ENCODE measurements at places on chromosomes 2 and 18.

GRCh38 chr2:113709022-113709421 lies 47.4 kb downstream of the SLC35F5 start:
- no peak for DNase-seq

GRCh38 chr2:60268661-60269060 lies 284.8 kb downstream of the BCL11A start:
- no peak for DNase-seq

DNA sequence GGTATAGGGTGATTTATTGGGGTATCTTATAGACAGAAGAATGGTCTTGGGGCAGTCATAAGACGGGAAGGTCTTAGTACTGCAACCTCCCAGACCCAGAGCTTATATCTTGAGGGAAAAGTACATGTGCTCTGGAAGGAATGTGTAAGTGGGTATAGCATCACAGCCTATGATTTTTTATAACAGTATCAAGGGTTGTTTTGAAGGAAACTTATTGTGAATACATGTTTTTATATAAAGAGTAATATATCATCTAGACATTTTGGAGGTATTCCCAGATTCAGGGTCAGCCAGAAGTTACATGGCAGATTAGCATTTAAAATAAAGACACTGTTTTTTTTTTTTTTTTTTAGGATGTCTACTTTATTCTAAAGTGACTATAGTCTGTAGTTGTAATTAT lies 47.6 kb upstream of the STON1 start:
- no peak for DNase-seq

DNA sequence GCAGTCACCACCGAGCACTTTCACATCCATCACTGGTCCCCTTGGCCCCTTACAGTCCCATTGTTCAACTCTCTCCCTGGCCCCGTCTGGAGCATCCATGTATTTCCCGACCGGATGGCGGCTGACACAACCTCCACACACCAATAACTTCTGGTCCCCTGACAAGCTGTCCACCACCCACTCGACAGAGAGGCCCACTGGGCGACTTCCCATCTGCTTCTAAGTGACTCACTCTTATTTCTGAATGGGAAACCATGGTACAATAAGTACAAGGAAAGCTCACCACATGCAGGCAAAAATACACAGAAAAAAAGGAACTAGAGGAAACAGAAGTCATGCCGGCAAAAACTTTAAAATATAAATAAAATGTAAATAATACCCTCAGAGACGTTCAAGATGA lies 82.9 kb upstream of the RAB12 start:
- no peak for DNase-seq

DNA sequence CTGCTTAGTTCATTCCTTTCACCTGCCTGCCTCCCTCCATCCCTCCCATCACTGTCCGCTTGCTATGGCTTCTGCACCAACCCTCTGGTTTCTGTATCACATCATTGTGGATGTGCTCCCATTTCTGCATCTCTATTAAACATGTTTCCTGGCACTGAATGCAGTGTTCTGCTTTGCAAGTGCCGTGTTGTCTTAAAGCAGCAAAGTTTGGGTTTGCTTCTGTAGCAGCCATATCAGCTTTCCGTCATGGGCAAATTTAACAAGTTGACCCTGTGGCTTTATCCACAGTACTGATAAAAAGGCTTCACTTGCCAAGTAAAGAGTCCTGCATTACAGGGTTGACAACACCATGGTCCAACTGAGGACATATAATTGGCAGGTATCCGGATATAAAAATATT lies 165.5 kb downstream of the PTGR3 start:
- DNase-seq = no peak

GRCh38 chr2:45119855-45120254 lies 110.6 kb upstream of the SIX2 start:
- no peak for DNase-seq

DNA sequence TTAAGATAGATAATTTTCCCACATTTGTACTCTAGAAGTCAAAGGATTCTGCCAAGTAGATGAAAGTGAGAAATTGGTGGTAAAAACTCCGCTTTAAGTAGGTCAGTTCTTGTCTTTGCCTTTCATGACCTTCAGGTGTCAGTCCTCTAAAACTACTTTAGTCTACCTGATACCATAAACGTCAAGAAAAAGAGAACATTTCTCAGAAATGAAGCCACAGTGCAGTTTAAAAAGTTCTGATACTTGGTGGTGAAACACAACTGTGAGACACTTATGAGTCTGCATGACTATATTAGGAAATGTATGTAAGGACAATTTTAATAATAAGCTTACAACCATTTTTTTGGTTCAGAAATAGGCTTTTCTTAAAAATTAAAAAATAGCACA lies 583.3 kb downstream of the SATB2 start:
- DNase-seq = peak; percentile 4

- peak; percentile 60 for DNase-seq
Measured at GRCh38 chr2:207332480-207333212, 166.9 kb upstream of the KLF7 start.

- no peak for DNase-seq
Measured at GRCh38 chr2:168632709-168633121, 169.7 kb upstream of the NOSTRIN start.

DNA sequence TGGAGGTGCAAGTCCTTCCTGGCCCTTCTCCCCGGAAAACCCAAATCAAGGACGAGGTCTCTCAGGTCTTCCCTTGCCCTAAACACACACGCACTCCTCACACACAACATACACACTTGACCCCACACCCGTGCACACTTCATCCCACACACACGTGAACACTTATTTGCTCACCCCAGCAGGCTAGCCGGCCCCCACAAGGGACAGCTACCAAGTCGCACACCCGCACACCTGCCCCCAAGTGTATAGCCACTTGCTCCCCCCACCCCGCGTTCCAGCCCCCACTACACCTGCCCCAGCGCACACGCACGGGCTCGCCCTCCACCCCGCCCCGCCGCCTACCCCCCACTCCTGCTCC lies 359 bp downstream of the TGFBRAP1 start:
- DNase-seq = no peak

DNA sequence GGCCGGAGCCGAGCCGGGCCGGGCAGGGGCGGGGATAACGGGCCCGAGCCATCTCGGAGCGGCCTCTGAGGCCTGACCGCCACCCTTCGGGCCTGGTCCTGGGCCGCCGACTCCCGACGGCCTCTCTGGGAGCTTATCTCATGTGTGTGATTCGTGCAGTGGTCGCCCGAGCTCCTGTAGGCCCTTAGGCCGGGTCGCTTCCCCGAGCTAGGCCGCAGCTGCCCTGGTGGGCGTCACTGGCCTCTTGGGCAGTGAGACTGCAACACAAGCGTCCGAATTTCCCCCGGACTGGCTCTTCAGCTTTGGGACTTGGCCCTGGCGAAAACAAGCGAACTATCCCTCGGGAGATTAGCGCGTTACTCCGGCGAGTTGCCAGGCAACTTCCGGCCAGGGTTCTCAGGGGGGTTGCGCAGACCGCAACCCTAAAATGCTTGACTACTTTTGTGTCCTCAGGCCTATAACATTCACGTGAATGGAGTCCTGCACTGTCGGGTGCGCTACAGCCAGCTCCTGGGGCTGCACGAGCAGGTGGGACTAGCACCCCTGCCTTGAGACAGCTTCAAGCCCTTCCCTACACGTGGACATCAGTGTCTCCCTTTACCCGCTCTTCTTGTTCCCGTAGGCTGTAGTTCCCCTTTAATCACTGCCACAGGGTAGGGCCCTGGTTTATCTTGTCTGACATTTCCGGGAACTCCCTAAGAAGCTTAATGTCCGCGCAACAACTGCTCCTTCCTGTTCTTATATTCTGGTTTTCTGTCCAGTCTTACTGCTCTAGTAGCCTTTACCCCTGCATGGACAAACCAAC lies 602 bp downstream of the SNX17 start:
- DNase-seq = peak; percentile 49

DNA sequence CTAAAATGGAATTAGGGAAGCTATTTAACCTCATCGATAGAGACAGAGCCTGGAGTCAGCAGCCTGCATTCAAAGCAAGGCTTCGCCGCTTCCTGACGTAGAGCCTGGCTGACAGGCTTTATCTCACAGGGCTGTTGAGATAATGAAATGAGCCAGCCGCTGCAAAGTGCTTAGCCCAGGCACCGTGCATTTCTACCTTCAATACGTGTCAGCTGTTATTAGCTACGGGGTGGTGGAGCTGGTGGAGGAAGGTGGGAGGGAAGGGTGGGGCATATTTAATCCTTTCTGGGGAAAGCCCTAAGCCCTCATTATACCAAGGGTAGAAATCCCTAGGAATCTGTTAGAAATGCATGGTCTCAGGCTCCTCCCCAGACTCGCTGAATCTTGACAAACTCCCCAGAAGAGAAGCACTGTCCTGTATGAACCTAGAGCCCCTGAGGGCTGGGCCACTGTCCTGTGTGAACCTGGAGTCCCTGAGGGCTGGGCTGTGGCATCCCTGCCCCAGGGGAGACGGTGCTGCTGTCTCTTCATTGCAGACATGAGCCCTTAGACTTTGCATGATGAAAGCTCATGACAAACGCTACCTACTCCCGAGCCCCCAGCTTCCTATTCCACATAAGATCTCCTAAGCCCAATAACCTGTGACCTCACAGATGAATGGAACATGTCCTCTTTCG lies 72.4 kb downstream of the ALPK2 start:
- no peak for DNase-seq

DNA sequence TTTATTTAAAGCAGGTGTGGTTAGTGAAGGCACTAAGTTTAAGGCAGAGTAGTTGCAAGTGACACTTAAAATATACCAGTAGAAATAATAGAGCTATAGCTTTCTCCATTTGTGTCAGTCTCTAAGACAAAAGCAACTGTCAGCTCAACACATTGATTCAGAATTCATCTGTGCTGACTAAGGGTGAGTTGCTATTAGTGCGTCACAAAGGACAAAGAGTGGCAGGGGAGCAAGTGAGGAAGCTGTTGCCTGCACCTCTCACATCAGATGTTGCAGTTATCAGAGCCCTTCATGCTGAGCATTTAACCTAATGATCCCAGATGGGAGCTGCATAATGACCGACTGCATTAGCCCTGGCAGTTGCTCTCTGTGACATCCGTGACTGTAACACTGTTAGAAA lies 138.6 kb downstream of the DTNA start:
- no peak for DNase-seq

DNA sequence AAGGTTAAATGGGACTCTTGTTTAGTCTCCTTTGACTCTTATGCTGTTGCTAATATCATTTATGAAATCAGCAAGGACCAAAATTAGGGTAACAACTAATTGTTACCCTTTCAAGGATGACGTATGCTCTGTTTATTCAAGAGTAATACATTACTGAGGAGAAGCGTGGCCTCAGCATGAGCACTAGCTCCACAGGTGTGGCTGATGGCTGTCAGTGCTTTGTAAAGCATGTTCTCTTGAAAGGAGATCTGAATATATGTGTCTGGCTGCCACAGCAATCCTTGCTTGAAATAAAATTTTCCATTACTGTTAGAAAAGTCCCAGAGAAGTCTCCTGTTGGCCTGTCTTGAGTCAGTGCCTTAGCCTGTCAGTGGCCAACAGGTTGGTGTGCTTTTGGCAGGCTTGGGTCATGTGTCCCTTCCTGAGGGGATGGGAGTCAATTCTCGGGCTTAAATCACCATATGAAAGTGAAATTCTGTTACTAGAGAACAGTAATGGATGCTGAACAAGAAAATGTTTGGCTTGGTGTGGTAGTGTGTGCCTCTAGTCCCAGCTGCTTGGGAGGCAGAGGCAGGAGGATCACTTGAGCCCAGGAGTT lies 32.7 kb downstream of the ABI2 start:
- no peak for DNase-seq

DNA sequence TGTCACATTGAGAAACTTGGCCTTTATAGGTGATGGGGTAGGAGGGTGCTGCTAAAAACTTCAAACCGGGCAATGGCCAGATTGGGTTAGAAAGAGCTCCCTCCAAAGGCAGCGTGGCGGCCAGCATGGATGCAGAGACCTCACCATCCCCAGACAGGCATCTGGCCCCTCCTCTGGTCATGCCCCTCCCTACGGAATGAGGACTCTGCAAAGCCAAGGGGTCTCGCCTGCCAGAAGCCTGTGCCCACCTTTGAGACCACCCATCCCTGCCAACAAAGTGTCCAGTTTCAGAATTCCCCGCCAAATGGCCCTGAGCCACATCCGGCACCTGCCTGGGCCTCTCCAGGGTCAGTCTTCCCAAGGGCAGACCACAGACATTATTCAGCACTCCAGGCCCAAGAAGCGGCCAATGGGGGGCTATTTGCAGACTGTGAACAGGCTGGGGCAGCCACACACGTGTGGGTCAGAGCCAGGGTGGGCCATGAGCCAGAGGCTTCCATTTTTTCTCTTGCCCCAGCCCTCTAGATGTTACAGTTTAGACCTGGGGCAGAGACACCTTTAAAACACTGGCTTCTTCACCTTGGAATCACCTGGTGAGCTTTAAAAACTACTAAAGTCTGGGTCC lies 4.2 kb upstream of the ATP6V1B1 start:
- no peak for DNase-seq

GRCh38 chr2:120619579-120619978 lies 116.1 kb upstream of the GLI2 start:
- no peak for DNase-seq

DNA sequence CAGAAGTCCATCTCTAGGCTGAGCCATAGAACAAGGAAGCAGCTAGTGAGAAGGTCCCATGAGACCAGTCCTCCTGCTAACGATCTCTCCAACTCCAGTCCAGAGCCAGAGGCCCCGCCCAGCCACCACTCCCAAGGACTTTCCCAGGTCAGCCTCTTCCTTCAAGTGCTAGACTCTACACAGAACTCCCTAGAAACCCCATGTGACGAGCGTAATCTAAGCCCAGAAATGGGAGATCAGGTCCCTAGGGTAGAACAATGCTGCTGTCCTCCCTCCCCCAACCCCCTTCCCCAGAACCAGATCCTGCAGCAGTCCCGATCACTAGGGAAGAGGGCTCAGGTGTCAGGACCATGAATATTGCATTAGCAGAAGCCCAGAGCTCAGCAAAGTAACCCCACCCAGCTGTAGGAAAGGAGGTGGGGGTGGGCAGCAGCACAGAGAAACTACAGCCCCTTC lies 6.9 kb downstream of the DCTN1 start:
- DNase-seq = no peak

DNA sequence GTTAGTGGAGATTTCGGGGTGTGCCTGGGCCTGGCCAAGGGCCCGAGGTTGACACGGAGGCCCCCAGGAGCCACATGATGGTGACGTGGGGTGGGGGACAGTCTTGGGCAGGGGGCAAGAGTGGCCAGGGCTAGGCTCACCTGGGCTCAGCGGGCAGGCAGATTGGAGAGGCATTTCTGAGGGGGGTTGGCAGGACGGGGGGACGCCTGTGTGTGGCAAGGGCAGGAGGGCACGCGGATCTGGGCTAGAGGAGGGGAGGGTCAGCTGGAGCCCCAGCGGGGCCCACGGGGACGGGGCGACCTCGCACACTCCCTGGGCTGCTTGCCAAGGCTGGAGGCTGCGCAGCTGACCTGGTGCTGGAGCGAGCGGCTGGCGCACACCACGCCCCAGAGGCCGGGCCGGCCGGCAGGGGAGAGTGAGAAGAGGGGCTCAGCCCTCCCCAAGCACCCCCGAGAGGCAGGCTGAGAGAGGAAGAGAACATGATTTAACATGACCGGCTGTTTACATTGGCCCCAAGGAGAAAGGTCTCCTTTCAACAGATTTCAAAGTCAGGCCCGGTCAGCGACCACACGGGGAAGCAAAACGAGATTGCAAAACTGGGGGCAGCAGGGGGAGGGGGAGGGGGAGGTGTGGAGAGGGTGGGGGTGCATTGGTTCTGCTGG lies 38.0 kb upstream of the SNED1 start:
- DNase-seq = no peak

- DNase-seq = no peak
Measured at GRCh38 chr2:220473611-220474010, 846.2 kb downstream of the SLC4A3 start.
